NCI-H1417 treated with DMSO at 0.1 percent for 48 hours (cell line): ENCODE measurements at places on chromosomes 16 and 17.

- DNase-seq = no peak
Observed at GRCh38 chr16:47016700-47017133, 43.2 kb upstream of the DNAJA2 start.

DNA sequence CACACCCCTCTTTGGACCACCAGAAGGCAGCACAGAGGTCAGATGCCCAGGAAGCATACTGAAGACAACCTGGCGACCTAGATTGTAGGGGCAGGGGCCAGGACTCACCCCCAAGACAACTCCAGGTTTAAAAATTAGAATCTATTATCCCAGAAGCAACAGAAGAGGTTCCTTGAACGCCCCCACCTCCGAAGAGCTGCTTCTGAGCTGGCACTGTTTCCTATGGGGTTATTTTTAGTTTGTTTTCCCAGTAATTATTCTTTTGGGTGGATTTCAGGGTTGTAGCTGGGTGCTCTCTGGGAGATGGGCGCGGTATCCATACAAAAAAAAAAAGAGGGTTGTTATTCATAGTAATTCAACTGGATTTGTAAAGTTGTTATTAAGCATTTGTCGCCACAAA, 10.4 kb upstream of the TMEM132E start:
- no peak for DNase-seq

DNA sequence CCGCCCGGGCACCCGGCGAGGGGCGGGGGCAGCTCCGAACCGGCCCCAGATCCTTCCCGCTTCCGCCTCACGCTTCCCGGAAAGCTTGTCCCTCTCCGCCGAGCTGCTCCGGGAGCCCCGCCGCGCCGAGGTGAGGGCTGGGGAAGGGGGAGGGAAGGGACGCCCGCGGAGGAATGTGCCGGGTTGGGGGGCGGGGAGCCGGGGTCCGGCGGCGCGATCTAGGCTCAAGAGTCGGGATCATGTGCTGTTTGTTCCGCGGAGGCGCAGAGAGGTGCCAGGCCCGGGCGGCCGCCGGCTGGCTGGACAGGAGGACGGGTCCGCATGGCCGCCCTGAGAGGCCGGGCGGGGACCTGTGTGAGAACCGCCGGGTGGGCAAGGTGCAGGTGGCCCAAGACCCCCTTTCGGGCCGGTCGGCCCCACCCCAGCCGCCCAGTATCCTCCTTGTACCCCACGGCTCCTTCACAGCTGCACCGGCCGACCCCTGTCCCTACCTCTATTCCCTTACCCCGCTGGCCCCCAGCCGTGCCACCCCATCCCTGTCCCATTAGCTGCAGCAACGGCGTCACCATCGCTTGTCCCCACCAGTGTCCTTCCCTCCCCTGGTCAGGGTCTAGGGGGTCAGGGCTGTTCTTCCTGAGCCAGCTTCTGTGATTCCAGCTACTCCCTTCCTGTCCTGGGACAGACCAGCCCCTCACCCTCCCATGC, 429 bp downstream of the KIF1C start:
- no peak for DNase-seq

DNA sequence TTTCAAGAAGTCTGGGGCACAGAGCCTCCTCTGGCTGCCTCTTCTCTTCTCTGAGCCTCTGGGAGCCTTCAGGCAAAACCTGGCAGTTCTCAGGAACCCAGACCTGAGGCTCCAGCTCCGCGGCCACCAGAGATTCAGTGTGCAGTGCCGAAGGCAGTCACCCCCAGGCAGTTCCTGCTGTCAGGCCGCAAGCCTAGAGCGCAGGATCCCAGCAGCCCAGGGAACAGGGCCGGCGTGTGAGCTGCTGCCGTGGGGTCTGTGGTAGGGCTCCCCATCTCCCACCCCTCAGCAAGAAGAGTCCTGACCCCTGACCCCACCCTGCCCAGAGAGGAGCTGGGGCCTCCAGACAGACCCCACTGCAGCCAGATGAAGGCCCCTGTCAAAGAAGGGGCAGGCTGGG, 78.2 kb downstream of the AMFR start:
- no peak for DNase-seq

DNA sequence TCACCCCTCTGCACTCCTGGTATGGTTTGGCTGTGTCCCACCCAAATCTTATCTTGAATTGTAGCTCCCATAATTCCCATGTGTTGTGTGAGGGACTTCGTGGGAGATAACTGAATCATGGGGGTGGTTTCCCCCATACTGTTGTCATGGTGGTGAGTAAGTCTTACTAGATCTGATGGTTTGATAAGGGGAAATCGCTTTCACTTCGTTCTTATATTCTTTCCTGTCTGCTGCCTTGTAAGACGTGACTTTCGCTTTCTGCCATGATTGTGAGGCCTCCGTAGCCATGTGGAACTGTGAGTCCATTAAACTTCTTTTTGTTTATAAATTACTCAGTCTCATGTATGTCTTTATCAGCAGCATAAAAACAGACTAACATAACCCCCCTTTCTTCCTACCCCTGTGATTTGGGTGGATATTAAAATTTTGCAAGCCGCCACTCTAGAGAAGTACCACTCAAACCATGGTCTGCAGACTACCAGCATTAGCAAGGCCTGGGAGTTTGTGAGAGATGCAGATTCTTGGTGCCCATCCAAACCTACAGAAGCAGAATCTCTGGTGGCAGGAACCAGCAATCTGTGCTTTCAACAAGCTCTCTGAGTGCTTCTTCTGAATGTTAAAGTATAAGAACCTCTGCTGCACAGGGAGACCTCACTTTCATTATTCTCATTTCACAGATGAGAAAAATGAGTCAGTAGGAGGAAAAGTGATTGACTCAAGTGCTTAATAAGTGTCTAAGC, 999.5 kb upstream of the EEF2KMT start:
- no peak for DNase-seq

DNA sequence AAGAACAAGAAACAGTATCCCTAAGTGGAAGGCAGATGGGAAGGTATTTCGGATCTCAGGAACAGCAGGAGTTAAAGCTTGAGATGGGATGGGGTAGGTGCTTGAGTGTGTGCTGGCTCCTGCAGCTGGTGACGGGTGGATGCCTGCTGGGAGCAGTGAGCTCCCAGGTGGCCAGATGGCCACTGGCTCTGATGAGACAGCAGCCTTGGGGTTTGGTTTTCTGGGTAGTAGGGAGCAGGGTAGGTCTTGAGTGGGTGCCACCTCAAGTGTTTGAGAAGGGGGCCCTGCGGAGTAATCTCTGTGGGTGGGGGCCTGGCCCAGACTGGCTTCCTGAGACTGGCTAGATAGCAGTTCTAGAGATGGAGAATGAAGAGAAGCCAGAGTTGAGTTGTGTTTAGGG, 10.3 kb downstream of the EPN2 start:
- DNase-seq = no peak

- DNase-seq = no peak
Observed at GRCh38 chr16:49312389-49312985, 30.8 kb upstream of the CBLN1 start.

DNA sequence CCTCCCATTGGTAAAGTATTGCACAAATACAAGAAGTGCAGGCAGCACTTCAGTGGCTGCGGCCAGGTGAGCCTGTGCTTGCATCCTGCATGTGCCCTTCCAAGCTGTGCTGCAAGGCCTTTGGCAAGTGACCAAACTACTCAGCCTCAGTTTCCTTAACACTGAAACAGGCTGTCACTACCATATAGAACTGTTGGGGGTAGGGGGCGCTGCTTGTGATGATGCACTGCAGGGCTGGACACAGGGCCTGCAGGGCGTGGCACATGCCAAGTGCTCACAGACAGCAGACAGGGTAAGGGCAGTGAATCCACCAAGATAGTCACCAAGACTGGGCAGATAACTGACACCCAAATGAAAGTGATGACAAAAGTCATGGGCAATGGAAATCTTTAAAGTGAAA, 65.6 kb upstream of the SREBF1 start:
- no peak for DNase-seq

GRCh38 chr16:280991-281659, 734 bp downstream of the ARHGDIG start:
- no peak for DNase-seq

- DNase-seq = no peak
Observed at GRCh38 chr17:80260791-80261158, at the start of gene RNF213. RNF213 (plus strand) TSS chr17:80260852; CDS start chr17:80263682, 2,830 bp downstream.

GRCh38 chr16:84180519-84181140, 6.2 kb downstream of the TAF1C start:
- no peak for DNase-seq

- peak; percentile 7 for DNase-seq
Observed at GRCh38 chr17:4565209-4566141, 5.1 kb upstream of the GGT6 start.

DNA sequence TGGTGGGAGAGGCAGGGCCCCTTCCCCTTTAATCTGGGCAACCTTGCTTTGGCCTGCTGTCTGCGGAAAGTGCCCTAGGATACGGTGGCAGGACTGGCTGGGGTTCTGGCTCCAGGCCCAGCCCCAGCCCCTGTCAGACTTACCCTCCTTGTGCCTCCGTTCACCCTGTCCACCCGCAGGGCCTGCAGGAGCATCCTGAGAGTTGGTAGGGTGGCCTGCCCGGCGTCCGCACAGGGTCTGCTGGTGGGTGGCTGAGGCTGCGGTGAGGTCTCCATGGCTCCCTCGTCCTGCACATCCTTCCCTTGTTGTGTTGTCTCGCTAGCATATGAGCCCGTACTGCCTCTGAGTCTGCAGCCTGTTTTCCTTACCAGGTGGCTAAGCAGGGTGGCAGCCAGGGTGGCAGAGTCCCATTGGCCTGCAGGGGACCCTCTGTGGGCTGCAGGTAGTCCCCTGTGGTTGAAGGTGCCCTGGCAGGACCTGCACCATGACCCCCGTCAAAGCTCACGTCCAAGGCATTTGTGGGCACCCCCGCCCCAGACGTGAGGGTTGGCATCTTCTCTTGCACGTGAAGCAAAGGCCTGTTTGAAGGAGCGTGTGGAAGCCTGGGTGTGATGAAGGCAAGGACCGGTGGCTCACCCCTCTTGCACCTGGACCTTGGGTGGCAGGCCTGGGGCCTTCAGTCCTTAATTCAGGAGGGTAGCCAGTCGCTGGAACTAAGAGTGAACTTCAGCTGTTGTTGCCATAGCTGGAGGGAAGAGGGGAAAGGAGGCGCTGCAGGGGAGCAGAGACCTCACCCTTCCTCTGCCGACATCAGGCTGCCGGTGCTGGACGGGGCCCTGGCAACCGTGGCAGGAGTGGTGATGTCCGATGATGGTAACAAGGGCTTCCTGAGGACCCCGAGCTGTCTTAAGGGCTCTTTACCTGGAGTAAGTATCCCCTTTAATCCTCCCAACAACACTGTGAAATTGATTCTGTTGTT, 293.7 kb downstream of the SEC14L1 start:
- no peak for DNase-seq

- no peak for DNase-seq
Observed at GRCh38 chr17:20244671-20245070, 222.7 kb downstream of the LGALS9B start.

DNA sequence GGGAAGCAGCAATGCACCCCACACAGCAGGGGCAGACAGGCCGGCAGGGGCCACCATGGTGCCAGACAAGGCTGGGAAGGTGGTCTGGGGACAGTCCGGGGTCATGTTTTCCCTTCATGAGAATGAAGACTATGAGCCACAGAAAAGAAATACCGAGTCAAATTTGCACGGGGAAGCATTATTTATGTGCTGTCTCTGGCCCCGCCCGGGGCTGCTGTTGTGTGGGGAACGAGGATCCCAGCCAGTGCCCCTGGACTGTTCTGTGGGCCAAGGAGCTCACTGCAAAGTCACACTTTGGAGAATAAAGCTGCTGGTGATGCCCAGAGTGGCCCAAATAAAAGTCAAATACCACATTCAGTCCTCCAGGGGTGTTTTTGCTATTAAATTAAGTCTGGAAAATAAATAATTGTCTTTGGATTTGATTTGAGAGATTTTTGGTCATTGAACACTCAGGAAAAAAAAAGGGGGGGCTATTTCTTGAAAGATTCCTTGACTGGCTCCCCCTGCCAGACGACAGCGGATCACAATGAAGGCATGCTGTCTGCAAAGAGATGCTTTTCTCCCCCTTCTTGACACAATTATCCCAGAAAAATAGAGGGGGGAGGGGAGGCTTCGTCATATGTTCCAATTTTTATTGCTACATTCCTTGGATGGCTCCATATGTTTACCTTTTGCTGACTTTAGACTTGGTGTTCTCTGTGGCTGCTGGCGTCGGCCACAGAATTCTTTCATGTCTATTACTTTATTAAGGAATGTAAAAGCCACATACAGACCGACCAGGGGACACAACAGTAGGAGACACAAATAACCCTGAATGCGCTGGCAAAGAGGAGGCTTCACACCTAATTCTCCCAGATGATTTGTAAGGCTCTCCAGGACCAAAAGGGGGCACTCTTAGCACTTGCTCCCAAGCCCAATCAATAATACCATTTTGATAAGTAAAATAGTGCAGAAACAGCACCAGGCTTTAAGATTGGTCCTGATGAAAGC, 27.1 kb upstream of the ANKFN1 start:
- no peak for DNase-seq

- no peak for DNase-seq
Observed at GRCh38 chr16:88792078-88792550, 7.1 kb upstream of the PIEZO1 start.

DNA sequence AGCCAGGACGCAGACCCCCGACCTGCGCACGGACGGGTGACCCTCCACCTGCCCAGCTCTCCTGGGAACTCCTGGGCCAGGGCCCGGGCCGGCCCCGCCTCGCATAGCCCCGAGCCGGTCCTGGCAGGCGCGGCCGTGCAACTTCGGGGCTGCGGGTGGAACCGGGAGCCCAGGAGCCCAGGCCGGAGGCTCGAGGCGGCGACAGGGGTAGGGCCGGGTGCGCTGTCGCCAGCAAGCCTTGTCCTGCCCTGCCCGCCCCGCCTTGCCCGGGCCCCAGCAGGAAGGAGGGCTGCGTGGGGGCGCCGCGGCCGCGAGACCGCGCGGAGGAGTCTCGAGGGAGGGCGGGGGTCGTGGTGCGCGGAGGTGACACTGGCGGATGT, 408 bp downstream of the LMF1 start:
- DNase-seq = no peak

DNA sequence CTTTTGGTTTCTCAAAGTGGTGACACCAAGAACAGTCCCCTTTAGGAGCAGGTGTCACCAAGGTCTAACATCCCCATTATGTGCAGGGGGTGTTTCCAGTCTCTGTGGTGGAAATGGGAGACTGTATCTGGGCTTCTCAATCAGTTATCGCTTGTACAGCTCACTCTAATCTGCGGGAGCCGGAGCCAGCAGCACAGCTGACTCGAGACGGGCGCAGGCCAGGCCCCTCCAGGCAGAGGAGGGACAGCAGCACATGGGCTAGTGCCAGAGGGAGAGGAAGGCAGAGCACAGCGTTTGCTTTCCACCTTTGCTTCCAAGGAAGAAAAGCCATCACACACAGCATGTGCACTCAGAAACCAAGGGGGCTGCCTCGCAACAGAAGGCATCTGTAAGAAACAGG, 91.2 kb upstream of the CREBBP start:
- no peak for DNase-seq

DNA sequence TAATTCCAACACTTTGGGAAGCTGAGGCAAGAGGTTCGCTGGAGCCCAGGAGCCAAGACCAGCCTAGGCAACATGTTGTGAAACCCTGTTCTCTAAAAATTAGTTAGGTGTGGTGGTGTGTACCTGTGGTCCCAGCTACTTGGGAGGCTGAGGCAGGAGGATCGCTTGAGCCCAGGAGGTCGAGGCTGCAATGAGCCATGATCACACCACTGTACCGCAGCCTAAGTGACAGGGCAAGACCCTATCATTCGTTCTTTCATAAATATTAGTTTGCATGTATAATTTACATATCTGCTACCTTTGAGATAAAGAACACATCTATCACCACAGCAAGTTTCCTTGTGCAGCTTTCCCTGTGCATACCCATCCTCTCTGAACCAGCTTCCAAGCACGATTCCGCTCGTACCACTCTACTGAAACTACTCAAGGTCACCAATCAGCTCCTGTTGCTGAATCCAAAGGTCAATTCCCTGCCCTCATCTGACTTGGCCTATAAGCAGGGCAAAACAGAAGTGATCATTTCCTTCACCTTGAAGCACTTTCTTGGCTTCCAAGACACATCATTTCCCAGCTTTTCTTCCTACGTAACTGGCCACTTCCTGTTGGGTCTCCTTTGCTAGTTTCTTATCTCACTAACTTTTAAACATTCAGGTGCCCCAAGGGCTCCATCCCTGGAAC, 49.1 kb downstream of the GRB2 start:
- DNase-seq = no peak
